ENCODE measurements at places on chromosomes 2 and 18. TPM values are rescaled to one million over a fixed set of nuclear protein-coding genes. Genes with fewer than 3 reads are reported as not detected.

LOXHD1 gene
- total RNA-seq = not detected

FOXD4L1 gene
- 0.18 TPM for total RNA-seq

SKOR2 gene
- not detected for total RNA-seq

HJURP gene
- total RNA-seq = 126 TPM

GRCh38 chr2:55415300-55415699 lies 4.4 kb downstream of the CCDC88A start:
- peaks cover 13% of the 10 kb centered on the region for H3K27me3 ChIP-seq
- H3K36me3 ChIP-seq = no peaks in the 10 kb centered on the region
- H3K27ac ChIP-seq = no peak overlapping the region
- DNase-seq = no peak

GRCh38 chr2:196279541-196279940 lies 108.2 kb upstream of the STK17B start:
- DNase-seq = no peak
- peaks cover 49% of the 10 kb centered on the region for H3K4me1 ChIP-seq
- H3K36me3 ChIP-seq = peaks cover 10% of the 10 kb centered on the region
- H3K27me3 ChIP-seq = no peaks in the 10 kb centered on the region

GRCh38 chr18:48021273-48021914 lies 90.9 kb upstream of the SMAD2 start:
- peaks cover 5% of the 10 kb centered on the region for H3K4me1 ChIP-seq
- H3K27ac ChIP-seq = no peak overlapping the region
- peaks cover 40% of the 10 kb centered on the region for H3K27me3 ChIP-seq
- H3K4me3 ChIP-seq = no peak overlapping the region
- no peak for DNase-seq

DNA sequence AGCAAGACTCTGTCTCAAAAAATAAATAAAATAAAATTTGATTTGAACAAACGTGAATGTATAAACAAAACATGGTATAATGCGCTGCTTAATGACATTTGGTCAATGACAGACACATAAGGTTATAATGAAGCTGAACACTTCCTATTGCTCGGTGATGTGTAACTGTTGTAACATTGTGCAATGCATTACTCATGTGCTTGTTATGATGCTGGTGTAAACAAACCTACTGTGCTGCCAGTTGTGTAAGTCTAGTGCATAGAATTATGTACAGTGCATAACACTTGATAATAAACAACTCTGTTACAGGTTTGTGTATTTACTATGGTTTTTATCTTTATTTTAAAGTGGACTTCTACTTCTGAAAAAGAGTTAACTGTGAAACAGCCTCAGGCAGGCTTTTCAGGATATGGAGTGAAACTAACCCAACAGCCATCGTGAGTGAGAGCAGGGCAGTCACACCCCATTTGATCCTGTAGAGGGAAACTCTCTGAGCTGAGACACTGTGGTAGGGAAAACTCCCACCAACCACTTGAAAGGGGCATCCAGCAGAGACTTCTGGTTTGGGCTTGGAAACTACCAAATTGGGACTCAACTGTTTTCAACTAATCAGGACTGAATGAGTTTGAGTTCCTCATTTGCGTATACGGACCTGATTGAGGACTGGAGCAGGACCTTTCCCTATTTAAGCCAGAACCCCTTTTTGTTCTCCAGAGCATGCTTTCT lies 8.7 kb upstream of the RPRD1A start:
- peaks cover 1% of the 10 kb centered on the region for H3K36me3 ChIP-seq
- H3K27ac ChIP-seq = no peak overlapping the region

DNA sequence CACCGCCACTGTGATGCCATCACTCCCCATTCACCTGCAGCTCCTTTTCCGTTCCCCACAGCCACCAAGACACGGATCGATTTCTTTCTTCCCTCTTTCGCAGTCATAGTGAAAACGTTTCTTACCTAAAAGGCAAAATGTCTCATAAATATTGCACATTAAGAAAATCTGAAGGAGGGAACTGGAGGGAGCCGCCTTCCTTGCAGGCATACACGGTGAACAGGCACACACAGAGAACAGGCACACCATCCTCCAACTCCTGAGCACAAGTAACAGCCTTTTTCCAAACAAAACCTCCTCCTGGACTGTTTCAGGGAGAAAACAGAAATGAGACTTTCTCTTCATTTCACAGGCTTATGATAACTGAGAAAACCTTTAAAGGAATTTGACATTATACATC lies 17.0 kb downstream of the MRPS5 start:
- H3K27me3 ChIP-seq = no peaks in the 10 kb centered on the region
- H3K4me1 ChIP-seq = no peaks in the 10 kb centered on the region
- H3K27ac ChIP-seq = no peak overlapping the region
- DNase-seq = no peak

DNA sequence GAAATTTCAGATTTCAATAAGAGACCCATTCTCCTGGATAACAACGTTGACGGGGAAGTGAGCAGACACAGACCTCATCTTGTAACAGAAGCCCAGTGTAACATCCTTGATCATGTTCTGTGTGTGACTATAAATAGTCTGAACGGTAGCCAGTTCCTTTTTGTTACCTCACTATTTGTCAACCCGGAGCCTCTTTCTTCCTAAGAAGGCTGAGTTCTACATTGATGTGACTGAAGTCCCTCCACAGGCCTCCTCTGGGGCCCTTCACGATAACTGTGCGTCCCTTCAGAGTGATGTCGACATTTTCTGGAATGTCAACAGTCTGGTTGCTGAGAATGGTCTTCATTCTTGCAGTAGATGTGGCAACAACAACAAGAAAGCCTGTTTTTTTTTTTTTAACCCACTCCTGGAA lies 6.3 kb upstream of the PLEKHM3 start:
- no peak overlapping the region for H3K27ac ChIP-seq
- H3K36me3 ChIP-seq = no peaks in the 10 kb centered on the region

DNA sequence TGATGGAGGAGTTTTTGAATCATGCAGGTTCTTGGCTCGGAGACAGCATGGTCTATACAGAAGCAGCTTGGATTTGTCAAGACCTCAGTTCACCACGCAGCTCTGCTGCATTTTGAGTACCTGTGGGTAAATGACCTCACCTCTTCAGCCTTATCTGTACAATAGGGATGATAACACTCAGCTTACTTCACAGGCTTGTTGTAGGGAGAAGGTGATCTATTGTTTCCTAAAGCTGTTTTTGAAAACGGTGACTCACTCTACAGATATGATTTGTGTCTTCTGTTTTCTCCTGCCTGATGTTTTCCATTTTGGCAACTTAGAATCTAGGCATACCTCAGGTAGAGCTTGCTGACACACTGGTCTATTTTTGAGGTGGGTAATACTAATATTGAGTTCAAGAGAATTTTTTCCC lies 80.3 kb downstream of the FMNL2 start:
- H3K36me3 ChIP-seq = no peaks in the 10 kb centered on the region
- H3K4me3 ChIP-seq = no peak overlapping the region

GRCh38 chr2:43127208-43127940 lies 99.0 kb downstream of the ZFP36L2 start:
- DNase-seq = peak; percentile 91
- peak overlapping the region; percentile 99 for H3K27ac ChIP-seq
- peak overlapping the region; percentile 21 for H3K4me3 ChIP-seq
- peaks cover 6% of the 10 kb centered on the region for H3K36me3 ChIP-seq
- H3K4me1 ChIP-seq = peaks cover 56% of the 10 kb centered on the region

GRCh38 chr2:220980966-220981675 lies 591.0 kb downstream of the EPHA4 start:
- no peaks in the 10 kb centered on the region for H3K36me3 ChIP-seq
- no peak overlapping the region for H3K27ac ChIP-seq
- H3K4me3 ChIP-seq = no peak overlapping the region
- H3K4me1 ChIP-seq = no peaks in the 10 kb centered on the region

GRCh38 chr2:219484343-219485200 lies 14.1 kb upstream of the GMPPA start:
- H3K27ac ChIP-seq = no peak overlapping the region
- no peak for DNase-seq
- peaks cover 41% of the 10 kb centered on the region for H3K27me3 ChIP-seq
- H3K4me1 ChIP-seq = no peaks in the 10 kb centered on the region

- peaks cover 23% of the 10 kb centered on the region for H3K4me1 ChIP-seq
- H3K27ac ChIP-seq = no peak overlapping the region
- H3K27me3 ChIP-seq = no peaks in the 10 kb centered on the region
- DNase-seq = no peak
These were observed 209.4 kb downstream of the ZEB2 start for GRCh38 chr2:144310484-144310883.

- H3K4me1 ChIP-seq = peaks cover 3% of the 10 kb centered on the region
- DNase-seq = no peak
- H3K27me3 ChIP-seq = peaks cover 2% of the 10 kb centered on the region
- H3K27ac ChIP-seq = no peak overlapping the region
These were observed 109.9 kb downstream of the GAREM1 start for GRCh38 chr18:32360682-32361345.

All from activated CD4-positive, alpha-beta memory T cell treated with anti-CD3 and anti-CD28 coated beads, Interleukin-2, amount 10 ng/mL, durations not matched to agents 7 days and 5 days (primary cell).